ENCODE measurements at places on chromosomes 3 and 15.

DNA sequence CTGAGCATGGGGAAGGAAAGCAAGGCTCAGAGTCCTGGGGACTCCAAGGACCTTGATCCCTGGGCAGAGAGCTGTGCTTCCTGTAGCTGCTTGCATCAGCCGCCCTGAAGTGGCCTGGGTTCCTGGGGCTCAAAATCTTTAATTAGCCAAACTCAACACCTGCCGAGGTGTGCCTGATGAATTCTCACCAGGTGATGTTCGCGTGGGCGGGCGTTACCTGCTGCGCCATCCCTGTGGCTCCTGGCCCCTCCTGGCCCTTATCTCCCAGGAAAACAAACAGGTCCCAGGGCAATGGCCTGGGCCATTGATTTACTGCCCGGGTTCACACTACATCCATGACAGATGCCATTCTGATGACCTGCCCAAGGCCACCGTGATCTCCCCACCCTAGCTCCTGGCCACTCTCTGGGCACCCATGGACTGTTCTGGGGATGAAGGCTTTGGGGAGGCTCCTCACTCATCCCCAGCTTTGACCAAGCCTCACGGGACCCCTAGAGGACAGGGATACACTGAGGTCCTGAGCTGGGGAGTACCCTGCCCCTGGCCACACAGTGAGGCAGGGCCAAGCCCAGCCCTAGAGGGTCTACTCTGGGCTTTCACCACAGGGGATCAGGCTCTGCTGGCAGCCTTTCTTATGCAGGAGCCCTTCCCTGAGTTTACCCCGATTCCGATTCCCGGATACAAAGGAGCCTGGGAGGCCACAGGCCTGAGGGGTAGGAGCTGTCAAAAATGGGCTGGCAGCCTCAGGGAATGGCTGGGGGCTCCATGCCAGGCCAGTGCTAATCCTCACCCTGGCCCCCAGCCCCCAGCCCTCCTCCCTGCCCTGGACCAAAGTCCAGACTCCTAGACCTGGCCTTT lies 5.7 kb downstream of the SLC38A3 start:
- DNase-seq: no peak

DNA sequence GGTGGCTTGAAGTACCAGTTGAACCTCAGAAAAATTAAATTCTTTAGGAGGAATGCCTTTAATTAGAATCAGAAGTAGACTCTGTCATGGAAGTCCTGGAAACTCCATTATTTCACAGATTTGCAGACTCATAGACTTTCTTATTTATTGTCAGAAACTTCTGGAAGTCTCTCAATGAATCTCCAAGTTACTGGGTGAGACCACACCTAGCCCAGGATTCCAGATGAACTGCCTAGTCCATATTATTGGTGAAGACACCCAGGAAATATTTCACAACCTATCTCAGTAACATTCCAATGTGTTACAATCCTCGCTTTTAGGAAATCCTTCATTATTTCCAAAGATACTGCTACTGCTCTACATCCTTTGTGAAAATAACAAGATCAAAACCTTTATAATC lies 6.5 kb upstream of the THBS1 start:
- DNase-seq: no peak

DNA sequence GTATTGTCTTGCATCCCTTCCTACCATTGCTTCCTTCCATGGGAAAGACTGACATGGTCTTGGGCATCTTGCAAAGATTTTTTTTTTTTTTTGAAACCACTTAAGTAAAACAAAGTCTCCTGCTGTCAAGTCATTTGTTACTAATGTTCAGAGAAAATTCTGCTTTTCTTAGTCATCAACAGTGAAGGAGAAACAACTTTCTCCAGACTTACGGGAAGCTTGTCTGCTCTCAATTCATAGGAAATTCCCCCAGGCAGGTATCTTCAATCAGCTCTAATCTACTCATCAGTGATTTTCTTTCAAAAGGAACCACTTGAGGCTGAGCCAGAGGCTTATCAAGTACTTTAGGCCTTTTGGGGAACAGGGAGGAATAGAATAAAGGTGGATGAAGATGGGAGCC lies 15.9 kb upstream of the DRD3 start:
- DNase-seq: no peak

- DNase-seq: no peak
These were observed 38.6 kb upstream of the SFMBT1 start for GRCh38 chr3:53084310-53085001.

DNA sequence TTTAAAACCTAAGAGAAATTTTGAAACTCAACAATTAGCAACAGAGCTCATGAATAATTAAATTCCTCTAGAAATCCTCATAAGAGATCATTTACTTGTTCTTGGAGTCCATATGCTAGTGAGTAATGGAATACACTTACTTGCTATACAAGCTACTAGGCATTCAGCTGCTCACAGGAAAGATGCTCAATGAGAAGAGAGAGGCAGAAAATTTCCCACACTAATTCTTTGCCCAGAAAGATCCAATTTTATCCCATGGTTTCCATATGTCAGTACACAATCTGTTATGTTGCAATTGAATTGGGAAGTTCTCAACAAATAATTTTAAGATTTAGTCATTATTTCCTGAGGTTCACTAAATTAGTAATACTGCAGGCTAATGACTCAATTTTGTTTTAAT lies 310.4 kb downstream of the RYR3 start:
- no peak for DNase-seq

- no peak for DNase-seq
These were observed 15.5 kb upstream of the SNRPA1 start for GRCh38 chr15:101310508-101310907.

GRCh38 chr3:3027976-3028567 lies 82.1 kb downstream of the IL5RA start:
- DNase-seq: no peak

GRCh38 chr3:71252466-71252865 lies 331.1 kb downstream of the FOXP1 start:
- DNase-seq: no peak

- DNase-seq: no peak
These were observed 9.4 kb downstream of the NAA50 start for GRCh38 chr3:113736548-113737089.

DNA sequence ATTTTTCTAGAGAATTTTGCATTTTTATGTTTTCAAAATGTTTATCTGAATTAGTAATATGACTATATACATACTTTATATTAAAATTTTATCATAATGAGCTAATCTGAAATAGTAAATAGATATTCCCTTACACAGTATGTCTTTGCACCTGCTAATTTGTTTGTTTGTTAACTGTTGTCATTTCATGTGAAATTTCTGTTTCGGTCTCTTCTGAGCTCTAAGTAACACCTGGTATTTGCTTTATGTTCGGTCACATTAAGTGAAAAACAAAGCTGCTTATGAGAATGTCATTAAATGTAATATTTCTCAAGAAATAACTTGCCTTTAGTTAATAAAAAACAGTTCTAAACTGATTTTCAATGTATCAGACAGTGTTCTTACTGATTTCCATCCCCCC lies 61.1 kb downstream of the FNDC3B start:
- DNase-seq: no peak

GRCh38 chr15:63483521-63484371 lies 20.6 kb upstream of the USP3 start:
- DNase-seq: no peak

GRCh38 chr3:184778426-184779332 lies 33.3 kb upstream of the VPS8 start:
- DNase-seq: no peak

DNA sequence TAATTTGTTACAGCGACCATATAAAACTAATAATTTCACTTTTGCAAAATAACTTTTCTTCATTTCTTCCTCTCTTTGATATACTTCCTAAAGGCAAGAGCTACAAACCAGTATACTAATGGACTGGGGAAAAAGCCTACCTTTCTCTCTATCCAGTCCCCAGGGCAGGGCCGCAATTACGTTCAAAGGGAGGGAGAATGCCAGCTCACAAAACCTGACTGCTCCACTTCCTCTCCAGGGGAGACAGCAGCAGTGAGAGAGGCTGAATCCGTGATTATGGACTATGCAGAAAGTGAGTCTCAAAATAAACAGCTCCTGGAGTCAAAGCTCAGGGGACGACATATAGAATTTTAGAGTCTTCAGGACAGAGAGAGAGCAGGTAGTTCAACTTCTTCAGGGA lies 126.9 kb upstream of the HES1 start:
- no peak for DNase-seq

DNA sequence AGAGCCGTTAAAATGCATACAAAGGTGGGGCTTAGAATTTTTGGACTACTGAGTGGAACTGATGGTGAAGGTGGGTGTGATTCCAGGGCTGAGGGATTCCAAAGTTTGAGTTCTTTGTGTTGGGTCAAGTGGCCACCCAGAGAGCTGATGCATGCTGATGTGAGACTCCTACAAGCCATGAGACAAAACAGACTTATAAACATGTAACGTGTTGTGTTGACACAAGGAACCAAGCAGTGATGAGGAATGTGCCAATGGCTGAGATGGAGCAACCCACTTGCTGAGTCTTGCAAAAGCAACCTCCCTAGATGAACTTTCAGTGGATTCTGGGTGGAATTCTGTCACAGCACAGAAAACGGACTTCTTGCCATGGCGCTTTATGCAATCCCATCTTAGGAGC lies 289.0 kb downstream of the TLE3 start:
- DNase-seq: no peak

DNA sequence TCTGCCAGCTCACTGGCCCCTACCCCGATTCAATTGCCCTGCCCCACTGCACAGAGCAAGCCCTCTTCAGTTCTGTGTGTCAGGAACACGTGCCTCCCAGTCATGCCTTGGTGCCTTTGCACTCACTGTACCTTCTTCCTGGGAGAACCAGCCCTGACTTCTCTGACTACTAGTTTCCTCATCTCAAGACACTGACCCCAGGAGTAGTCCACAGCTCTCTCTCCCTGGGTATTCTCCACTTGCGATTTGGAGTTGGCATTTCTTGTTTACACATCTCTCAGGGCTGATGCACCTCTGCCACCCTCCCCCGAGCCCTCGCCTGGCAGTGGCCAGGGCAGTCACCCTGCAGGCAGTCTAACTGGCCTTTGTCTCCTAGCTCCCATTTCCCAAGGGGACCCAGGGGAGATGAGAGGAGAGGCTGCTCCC lies 5.7 kb downstream of the CISH start:
- no peak for DNase-seq

DNA sequence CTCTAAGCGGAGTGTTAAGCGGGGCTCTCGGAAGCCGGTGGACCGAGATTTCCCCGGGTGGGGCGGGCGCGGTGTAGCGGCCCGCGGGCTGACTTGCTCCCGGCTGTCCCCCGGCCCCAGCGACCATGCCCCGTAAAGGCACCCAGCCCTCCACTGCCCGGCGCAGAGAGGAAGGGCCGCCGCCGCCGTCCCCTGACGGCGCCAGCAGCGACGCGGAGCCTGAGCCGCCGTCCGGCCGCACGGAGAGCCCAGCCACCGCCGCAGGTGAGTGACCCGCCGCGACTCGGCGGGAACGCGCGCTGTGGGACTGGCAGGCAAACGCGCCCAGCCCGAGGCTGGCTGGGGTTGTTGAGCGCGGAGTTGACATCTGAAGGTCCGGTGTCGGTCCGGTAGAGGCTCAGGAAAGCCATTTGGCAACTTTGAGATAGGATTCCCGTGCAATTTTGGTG lies 1.3 kb downstream of the SMC4 start:
- DNase-seq: no peak

GRCh38 chr3:34008191-34008590 lies 209.8 kb downstream of the PDCD6IP start:
- no peak for DNase-seq

DNA sequence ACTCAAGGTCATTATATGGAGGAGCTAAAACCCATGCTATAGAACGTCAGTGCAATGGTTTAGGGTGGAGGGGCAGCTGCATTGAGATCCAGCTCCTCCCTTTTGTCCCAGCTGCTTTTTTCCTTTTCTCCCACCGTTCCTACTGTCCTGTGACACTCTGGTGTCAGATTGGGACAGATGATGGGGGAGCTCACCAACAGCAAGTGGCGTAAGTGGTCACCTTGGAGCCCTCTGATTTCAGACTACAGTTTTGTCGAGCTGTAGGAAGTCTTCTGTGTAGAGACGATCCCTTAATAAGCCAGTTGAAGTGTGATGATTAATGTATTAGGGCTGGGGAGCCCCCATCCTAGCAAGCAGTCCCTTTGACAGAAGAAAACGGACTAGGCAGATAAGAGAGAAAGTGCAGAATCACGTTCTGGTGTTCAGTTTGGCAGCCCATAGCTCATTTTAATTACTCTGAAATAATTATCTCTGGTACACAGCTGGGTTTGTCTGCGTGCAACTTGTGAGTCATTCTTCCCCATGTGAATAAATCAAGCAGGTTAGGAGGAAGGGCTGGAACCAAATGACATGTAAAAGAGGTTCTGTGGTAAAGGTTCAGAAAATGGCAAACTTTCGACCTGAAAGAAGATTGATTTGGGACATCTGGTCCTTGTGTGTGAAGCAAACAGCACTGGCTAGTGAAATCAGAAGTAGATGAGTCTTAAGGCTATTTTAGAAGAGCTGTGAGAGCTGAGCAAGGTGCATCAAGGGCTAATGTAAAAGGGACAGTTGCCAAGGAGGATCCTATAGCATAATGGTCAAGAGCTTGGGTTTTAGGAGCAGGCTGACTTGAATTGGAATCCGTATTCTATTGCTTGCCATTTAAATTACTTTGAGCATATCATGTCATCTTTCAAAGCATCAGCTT lies 241.4 kb downstream of the EDEM1 start:
- DNase-seq: no peak

DNA sequence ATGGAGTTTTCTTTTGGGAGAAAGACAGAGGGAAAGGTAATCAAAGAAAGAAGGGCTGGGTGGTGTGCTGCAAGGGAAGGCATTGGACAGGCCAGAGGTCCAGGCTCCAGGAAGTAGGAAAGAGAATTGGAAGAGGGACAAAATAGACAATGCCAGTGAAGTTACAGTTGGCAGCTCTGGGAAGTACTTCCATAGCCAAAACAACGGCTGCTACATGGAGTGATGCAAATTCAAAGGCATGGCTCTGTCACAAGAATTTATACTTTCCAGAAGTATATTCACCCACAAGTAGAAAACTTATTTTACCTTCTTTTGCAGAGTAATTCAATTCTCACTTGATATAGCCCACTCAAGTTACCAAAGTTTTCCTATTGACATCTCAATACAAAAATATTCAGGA lies 191.5 kb downstream of the TNIK start:
- DNase-seq: no peak

DNA sequence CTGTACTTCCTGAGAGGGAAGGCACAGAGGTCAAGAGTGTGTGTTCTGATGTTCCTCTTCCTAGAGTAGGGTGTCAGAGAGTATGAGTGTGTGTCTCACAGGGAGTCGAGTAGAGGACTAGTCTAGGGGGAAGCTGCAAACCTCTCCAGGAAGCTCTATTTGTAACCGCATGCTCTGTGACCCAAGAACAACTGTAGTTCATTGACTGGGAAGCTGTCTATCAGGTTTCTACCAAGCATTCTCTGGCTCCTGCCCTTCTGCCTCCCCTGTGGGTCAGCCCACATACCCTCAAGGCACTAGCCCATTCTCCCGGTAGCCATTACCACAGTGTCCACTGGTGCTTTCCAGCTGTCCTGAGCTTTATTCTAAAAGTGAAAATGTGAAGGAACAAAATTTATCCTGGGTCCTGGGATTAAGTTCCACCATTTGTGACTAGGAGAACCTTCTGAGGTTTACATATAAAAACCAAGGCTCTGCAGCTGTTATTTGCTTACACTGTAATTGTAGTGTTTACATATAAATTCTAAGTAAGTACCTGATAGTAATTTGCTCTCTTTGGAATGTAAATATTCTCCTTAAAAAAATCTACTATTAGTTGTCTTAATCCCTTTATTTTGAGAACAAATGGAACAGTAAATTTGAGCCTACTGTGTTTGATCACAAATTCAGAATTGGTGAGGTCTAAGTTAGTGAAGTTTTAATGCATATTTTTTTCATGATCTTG lies 40.7 kb downstream of the MYRIP start:
- no peak for DNase-seq

GRCh38 chr3:17579289-17580031 lies 163.0 kb downstream of the TBC1D5 start:
- DNase-seq: no peak

GRCh38 chr15:76338486-76339304 lies 2.1 kb downstream of the ISL2 start:
- no peak for DNase-seq

All from thoracic aorta (tissue), 2 donors.